Activated T-helper 1 cell treated with anti-CD3 and anti-CD28 coated beads, Interleukin-2, amount 50 U/mL, for 16 hours (primary cell): ENCODE measurements at places on chromosomes 12 and 14.
A peak's percentile ranks its signal among the peaks of the same experiment; 100 is the strongest.

DNA sequence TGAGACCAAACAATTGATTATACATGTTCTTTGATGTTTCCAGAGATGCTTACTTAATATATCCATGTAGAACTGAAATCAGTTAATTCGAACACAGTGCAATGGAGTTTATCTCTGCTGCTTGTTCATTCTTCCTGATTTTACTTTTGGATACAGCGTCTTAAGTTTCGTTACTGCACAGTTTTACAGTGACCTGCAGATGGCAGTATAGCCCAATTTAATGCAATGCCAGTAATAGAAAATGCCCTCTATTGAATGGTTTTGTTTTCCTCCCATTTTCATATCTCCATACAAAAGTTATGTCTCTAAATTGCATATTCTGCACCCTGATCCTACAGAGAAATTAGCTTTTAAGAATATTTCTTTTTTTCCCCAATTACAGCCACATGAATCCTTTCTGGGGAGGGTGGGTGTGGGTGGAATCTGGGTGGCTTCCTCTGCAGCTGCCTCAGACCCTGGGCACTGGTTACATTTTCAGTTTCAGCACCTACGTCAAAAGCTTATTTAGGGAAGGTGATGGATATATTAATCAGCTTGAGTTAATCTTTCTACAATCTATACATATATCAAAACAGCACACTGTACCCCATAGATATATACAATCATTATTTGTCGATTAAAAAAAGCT lies 101.1 kb upstream of the DCD start:
- peak; percentile 2 for DNase-seq

- DNase-seq = no peak
Observed at GRCh38 chr14:102150744-102151143, 11.0 kb downstream of the WDR20 start.

- DNase-seq = no peak
Observed at GRCh38 chr12:4572680-4573079, 10.7 kb downstream of the DYRK4 start.

DNA sequence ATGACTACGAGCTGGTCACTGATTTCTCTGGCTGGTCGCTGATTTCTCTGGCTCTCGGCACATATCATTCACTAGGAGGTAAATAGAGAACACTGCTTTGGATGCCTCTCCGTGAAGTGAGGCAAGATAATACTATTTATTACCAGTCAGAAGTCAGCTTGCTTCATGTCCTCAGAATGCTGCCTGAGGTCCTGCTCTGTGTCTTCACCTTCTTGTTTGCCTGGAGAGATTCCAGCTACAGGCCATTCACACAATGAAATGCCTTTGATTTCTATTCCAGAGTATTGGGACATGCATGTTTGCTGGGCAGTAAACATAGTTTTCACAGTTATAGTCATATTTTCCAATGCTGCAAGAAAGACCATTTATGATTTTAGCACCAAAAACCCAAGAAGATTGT lies 106.7 kb downstream of the AEBP2 start:
- DNase-seq = no peak

GRCh38 chr14:24207104-24207551 lies 1.6 kb downstream of the TSSK4 start:
- no peak for DNase-seq

GRCh38 chr12:101924618-101925017 lies 47.2 kb downstream of the DRAM1 start:
- DNase-seq = no peak

DNA sequence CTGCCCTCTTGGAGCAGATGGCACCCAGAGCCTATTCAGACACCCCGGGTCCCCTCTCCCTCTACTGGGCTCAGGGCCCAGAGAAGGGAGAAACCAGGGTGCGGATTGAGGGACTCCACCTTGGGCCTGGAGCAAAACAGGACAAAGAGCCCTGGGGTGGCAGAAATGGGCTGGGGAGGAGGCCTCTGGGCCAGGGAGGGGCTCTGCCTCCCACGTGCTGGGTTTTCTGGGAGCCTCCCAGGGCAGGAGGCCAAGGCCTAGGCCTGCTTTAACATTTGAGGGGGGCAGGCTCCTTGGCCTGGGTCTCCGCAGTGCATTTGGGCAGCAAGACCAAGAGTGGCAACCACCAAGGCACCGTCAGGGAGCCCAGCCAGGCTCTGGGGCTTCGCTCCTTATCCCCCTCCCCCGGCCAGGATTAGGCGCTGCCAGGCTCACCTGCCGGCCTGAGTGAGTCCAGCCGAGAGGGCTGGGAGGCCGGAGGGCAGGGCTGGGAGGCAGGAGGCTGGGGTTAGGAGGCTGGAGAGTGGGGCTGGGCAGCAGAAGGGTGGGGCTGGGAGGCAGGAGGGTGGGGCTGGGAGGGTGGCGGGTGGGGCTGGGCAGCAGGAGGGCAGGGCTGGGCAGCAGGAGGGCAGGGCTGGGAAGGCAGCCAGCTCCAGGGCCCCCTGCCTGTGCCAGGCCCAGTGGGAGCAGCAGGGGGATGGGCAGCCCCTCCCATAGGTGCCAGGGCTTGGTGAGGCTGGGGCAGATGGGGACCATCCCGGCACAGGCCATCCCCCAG lies 101.8 kb upstream of the EIF5 start:
- DNase-seq = no peak

- DNase-seq = no peak
Observed at GRCh38 chr14:23172096-23172495, 11.4 kb downstream of the SLC7A8 start.

- peak; percentile 55 for DNase-seq
Observed at GRCh38 chr12:96193725-96194575, at the start of gene ELK3. Gene ELK3 (plus strand): TSS chr12:96194375.

DNA sequence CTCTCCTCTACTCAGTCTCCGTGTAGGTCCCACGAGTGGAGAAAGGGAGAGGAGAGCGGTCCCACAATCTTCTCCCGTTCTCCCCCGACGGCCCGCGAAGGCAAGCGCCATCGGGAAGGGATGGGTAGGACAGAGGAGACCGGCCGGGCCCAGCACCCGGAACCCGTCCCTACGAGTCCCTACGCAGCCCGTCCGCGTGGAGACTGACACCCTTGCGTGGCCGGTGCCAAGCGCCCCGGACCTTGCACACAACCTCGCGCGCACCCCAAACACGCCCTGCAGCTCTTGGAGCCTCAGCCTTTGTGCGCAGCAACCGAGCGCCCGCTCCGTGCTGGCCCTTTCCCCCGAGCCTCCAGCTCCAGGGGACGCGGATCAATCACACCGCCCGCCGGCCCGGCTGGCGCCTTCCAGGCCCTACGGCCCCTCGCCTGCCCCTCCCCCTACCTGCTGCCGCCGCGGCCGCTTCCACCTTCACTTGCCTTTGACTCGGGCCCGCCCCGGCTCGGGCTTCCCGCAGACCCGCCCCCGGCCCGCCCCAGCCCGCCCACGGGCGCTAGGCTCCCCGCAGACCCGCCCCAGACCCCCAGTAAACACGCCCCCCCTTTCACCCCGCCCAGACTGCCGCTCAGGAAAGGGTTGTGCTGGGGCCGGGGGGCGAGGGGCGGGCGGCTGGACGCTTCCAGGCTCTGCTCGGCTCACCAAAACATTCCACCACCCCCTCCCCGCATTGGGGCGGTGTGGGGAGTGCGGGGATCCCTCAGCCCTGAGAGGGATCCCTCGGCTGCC lies at the start of gene NDRG2:
Gene NDRG2, minus strand, starts transcription at position 477 of the 786 bp plus-strand sequence. CDS start 1,746 bp downstream, outside the sequence.
- peak; percentile 62 for DNase-seq

GRCh38 chr12:69404851-69405565 lies 45.5 kb downstream of the YEATS4 start:
- DNase-seq = no peak

DNA sequence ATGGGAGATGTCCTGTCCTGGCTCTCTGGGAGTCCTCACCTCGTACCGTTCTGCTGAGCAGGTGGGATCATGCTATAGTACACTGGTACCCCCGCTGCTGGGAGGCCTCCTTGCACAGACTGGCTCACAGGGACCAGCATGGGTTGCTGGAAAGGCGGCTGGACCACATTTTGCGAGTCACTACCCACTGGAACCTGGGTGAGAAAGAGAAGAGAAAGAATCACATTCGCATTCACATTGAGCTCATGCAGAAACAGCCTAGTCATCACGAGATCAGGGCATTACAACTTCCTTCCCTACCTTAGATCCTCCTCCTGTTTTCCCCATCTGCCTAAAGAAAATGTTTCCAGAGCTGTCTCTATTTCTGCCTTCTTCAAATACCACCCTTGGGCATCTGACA lies 17.3 kb upstream of the STAC3 start:
- DNase-seq = no peak

- DNase-seq = no peak
Observed at GRCh38 chr12:40170593-40170992, 54.2 kb upstream of the LRRK2 start.
